GM20000 (cell line): ENCODE measurements at places on chromosomes 6 and 20.

GRCh38 chr6:107419733-107420132, 39.6 kb downstream of the PDSS2 start:
- no peak for DNase-seq

GRCh38 chr6:6900569-6901204, 207.1 kb upstream of the RREB1 start:
- no peak for DNase-seq

GRCh38 chr6:10613077-10613476, 81.3 kb downstream of the C6orf52 start:
- no peak for DNase-seq

GRCh38 chr6:87407561-87407900, 241 bp upstream of the CFAP206 start:
- no peak for DNase-seq

- no peak for DNase-seq
Observed at GRCh38 chr6:48511378-48511777, 400.4 kb upstream of the PTCHD4 start.

GRCh38 chr6:154555073-154555677, 44.7 kb upstream of the CNKSR3 start:
- no peak for DNase-seq

DNA sequence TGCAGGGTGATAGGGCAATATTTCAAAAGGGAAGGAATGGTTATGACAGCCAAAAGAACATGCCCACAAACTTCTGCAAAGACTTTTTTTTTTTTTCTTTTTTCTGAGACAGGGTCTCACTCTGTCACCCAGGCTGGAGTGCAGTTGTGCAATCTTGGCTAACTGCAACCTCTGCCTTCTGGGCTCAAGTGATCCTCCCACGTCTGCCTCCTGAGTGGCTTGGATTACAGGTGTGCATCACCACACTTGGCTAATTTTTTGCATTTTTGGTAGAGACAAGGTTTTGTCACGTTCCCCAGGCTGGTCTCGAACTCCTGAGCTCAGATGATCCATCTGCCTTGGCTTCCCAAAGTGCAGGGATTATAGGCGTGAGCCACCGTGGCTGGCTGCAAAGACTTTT, 117.6 kb upstream of the ADGRF1 start:
- DNase-seq, result no peak

DNA sequence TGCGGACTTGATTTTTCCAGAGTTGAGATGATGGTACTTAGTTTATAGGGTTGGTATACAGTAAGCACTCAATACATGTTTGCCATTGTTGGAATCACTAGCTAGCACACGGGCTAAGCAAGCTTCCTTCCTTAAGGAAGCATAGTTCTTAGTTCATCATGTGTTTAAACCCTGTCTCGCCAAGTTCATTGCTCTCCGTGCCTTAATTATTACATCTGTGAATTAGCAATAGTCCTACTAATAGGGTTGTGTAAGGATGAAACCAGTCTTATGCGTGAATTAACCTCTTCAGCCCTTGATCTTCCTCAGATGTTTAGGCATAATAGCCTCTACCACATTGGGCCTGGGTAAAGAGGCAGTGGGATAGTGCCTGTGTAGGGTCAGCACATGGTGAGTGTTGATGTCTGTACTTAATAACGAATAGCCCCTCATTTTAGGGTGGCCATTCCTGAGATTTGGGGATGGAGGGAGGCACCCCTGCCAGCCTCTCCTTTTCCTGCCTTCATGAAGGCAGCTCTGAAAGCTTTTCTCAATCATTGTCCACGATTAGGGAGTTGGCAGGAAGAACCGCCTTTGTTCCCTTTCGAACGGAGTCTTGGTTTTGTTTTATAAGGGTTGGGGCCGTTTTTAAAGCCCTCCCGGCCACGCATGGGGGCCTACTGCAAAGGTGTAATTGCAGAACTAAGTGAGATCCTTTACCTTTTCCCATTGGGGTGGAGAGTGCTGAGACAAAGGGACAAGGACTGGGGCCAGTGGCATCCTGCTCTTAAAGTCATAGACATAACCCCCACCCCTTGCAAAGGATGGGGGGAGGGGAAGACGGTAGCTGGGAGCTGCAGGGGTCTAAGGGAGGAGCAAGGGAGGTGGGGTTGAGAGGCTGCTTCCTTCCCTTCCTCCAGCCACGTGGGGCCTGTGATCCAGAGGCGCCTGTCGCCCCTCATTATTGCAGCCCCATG, 2.1 kb downstream of the DNMT3B start:
- no peak for DNase-seq
